Right ventricle myocardium superior (tissue), 1 donor: ENCODE measurements at places on chromosomes 7 and 10.

DNA sequence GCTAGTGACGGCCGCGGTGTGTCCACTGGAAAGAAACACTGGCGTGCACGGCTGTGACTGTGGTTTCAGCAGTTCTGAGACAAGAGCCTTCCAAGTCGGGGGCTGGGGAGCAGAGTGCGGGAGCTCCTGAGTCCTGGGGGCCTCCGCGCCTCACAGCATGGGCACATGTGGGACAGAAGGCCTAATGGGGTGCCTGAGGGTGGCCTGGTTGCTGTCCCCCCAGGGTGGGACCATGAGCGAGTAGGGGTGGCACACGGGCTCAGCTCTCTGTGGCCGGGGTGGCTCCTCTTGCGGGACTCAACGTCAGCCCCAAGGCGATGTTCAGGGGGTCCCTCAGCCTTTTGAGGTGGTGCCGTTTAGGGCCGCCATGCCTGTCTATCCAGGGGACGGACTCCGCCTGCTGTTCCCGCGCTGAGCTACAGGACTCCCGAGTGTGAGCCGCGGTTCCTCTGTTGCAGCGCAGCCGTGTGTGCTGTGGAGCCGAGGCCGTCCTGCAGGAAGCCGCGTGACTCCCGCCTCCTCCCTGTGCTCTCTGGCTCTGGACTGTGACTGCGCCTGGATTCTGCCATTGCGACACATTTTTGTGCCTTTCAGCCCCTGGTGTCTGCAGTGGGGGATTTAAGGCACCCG lies 23.5 kb upstream of the CHST12 start:
- no peak for DNase-seq

- no peak for DNase-seq
Measured at GRCh38 chr10:97755718-97756117, 16.1 kb downstream of the SFRP5 start.

DNA sequence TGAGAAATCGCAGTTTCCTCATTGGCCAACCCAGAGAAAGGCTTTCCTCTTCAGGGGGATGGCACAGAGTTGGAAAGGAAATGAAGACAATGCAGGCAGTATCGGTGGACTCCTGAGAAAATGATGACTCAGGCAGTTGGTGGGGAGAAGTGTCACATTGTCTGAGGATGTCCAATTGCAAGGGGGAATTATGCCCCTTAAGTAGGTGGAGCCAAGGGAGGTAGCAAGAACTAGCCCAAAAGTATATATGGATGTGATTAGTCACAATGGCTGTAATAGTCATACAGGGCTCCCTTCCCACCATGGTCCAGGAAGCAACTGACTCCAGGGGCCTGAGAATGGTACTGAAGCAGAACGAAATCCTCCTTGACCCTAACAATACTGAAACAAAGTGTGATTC lies 58.3 kb upstream of the EGFR start:
- no peak for DNase-seq

DNA sequence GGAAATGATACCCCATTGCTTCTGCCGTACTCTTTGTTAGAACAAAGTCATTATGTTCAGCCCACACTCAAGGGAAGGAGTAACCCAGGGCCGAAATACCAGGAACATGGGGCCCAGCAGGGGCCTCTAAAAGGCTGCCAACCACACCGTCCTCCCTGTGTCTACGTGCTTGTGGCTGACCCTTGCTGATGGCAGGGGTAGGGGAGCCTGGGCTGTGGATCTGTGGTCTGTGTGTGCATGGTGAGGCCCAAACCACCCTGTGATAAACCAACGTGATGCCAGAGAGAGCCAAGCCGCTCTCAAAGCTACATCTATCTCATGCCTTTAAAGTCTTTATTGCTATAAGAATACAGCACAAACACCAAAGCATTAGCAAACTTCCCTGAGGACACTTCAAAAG lies 159.2 kb downstream of the CCDC3 start:
- DNase-seq, result no peak

DNA sequence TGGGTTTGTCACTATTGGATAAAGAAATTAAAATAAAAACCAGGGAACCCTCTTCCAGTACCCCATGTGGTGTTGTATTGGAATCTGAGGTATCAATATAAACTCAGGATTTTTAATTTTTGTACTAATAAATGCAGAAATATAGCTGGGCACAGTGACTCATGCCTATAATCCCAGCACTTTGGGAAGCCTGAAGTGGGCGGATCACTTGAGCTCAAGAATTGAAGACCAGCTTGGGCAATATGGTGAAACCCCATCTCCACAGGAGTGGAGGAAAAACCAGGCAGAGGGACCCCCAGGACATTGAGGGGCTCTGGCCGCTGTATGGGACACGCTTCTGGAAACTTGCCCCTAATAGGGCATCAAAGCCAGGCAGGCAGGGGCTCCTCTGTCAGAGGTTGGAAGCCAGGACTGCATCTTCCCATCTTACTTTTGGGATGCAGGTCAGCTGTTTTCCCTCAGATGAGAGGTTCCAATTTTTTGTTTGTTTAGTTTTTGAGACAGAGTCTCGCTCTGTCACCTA lies 11.1 kb downstream of the ADIRF start:
- DNase-seq, result no peak

GRCh38 chr7:37446371-37446770 lies 2.3 kb downstream of the ELMO1 start:
- DNase-seq, result no peak

GRCh38 chr7:45590679-45591057 lies 16.5 kb downstream of the ADCY1 start:
- DNase-seq, result peak; percentile 26

GRCh38 chr7:47482013-47482875 lies 99.7 kb downstream of the TNS3 start:
- no peak for DNase-seq

DNA sequence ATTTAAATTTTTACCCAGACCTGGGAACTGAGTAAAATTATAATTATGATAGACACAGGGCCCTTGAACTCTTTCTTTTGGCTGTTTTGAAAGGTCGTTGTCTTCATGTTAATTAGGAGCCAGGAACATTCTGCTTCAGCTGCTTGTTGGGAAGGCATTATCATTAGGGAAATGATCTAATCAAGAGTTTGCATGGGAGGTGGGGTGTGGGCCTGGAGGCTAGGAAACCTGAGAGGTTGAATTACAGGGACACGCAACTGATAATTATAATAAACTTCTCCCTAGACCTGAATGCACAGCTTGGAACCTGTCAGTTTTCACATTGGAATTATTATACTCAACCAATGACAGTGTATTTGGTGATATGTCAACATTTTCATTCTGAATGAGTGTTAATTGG lies 237.7 kb downstream of the CACNB2 start:
- DNase-seq, result no peak
